ENCODE measurements at places on chromosomes 13 and 19.

DNA sequence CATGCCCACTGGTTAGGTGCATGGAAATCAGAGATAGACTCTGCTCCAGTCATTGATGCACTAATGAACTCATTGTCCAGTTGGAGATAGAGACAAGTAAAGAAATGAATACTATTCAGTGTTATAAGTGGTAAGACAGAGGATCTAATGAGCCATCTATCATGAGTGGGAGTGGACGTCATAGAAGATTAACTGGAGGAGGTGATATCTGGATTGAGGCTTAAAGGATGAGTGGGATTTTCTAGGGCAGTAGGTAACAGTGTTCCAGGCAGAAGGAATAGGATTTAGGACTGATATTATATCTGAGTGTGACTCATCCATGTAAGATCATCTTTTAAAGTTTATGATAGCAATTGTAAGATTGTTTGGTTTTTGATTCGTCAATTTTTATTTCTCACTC is 152.2 kb upstream of the CSNK1A1L start:
- no peak for DNase-seq

- DNase-seq = no peak
Measured at GRCh38 chr19:47168065-47168464, 37.4 kb downstream of the SAE1 start.

GRCh38 chr13:79637133-79637763 is 156.3 kb downstream of the NDFIP2 start:
- DNase-seq = no peak

GRCh38 chr13:20128459-20128931 is 32.4 kb downstream of the GJA3 start:
- no peak for DNase-seq

GRCh38 chr13:61700181-61700580 is 284.5 kb upstream of the PCDH20 start:
- no peak for DNase-seq

DNA sequence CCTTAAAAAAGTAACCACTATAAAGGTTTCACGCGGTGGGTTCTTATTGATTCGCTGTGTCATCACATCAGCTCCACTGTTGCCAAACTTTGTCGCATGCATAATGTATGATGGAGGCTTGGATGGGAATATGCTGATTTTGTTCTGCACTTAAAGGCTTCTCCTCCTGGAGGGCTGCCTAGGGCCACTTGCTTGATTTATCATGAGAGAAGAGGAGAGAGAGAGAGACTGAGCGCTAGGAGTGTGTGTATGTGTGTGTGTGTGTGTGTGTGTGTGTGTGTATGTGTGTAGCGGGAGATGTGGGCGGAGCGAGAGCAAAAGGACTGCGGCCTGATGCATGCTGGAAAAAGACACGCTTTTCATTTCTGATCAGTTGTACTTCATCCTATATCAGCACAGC is 30.6 kb downstream of the FGF9 start:
- no peak for DNase-seq

GRCh38 chr19:7913652-7914051 is 978 bp upstream of the TGFBR3L start:
- DNase-seq = no peak

GRCh38 chr19:44530777-44531176 is 1.3 kb upstream of the CEACAM20 start:
- DNase-seq = no peak

GRCh38 chr19:32171719-32172151 is 173.7 kb upstream of the ZNF507 start:
- DNase-seq = no peak

GRCh38 chr13:75440100-75440499 is 41.9 kb downstream of the TBC1D4 start:
- no peak for DNase-seq

DNA sequence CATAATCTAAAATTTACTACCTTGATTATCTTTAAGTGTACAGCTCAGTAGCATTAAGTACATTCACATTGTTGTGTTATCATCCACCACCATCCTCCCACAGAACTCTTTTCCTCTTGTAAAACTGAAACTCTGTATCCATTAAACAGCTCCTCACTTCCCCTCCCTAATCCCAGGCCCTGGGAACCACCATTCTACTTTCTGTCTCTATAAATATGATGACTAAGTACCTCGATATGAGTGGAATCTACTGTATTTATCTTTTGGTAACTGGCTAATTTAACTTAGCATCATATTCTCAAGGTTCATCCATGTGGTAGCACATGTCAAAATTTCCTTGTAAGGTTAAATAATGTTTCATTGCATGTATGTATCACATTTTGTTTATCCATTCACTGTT is 49.0 kb upstream of the POMP start:
- no peak for DNase-seq

DNA sequence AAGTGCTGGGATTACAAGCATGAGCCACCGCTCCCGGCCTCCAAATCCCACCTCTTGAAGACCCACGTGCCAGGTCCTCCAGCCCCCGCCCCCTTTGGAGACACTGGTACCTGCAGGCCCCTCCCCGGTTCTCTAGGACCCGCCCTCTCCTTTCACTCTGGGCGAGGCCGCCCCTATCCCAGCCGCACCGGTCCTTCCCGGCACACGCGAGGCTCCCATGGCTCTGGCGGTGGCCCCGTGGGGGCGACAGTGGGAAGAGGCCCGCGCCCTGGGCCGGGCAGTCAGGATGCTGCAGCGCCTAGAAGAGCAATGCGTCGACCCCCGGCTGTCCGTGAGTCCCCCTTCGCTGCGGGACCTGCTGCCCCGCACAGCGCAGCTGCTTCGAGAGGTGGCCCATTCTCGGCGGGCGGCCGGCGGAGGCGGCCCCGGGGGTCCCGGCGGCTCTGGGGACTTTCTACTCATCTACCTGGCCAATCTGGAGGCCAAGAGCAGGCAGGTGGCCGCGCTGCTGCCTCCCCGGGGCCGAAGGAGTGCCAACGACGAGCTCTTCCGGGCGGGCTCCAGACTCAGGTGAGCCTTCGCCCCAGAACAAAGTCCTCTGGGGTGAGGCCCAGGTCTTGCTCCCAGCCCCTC is at the start of gene CBLC:
TSS of gene CBLC (plus strand) at position 176 of the 633 bp plus-strand sequence. CDS start at position 218, 42 bp downstream.
- no peak for DNase-seq

DNA sequence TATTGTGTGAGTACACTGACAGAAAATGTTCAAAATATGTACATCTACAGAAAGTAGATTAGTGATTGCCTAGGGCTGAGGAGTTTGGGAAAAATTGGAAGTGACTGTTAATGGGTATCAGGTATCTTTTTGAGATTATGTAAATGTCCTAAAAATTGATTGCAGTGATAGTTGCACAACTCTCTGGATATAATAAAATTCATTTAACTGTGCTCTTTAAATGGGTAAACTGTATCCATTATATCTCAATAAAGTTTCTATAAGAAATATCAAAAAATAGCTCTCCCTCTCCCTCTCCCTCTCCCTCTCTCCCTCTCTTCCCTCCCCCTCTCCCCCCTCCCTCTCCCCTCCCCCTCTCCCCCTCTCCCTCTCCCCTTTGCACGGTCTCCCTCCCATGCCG is 9.4 kb upstream of the ZNF227 start:
- DNase-seq = no peak

GRCh38 chr13:98216711-98217285 is 39.7 kb upstream of the RNF113B start:
- DNase-seq = no peak

DNA sequence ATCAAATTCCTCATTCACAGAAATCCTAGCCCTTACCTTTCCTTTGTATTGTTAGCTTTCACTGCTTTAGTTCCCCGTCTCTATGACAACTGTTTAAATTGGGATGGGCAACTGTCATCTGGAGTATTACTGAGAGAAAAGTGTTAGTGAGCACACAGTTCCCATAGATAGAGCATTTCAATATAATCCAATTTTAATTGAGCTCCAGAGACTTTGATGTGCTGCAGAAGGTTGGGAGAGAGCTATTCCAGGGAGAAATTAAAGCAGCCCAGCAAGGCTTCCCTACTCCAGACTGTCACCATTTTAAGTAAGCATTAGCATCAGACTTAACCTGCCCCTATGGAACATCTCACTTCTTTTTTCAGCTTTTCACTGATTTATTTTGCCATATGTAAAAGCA is 55.0 kb upstream of the MAB21L1 start:
- no peak for DNase-seq

- DNase-seq = no peak
Measured at GRCh38 chr13:104592127-104592526, 1525.9 kb upstream of the SLC10A2 start.

GRCh38 chr13:113135281-113135760 is 12.7 kb downstream of the F10 start:
- no peak for DNase-seq

GRCh38 chr13:23672616-23673015 is 102.4 kb downstream of the TNFRSF19 start:
- DNase-seq = no peak

DNA sequence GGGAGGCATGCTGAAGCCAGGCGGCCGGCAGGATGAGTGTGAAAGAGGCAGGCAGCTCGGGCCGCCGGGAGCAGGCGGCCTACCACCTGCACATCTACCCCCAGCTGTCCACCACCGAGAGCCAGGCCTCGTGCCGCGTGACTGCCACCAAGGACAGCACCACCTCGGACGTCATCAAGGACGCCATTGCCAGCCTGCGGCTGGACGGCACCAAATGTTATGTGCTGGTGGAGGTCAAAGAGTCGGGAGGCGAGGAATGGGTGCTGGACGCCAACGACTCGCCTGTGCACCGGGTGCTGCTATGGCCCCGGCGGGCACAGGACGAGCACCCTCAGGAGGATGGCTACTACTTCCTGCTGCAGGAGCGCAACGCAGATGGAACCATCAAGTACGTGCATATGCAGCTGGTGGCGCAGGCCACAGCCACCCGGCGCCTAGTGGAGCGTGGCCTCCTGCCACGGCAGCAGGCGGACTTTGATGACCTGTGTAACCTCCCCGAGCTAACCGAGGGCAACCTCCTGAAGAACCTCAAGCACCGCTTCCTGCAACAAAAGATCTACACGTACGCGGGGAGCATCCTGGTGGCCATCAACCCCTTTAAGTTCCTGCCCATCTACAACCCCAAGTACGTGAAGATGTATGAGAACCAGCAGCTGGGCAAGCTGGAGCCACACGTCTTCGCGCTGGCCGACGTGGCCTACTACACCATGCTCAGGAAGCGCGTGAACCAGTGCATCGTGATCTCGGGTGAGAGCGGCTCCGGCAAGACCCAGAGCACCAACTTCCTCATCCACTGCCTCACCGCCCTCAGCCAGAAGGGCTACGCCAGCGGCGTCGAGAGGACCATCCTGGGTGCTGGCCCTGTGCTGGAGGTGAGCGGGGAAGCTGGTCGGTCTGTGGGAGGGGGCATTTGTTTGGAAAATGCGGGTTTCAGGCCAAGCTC is 26.4 kb downstream of the MYO9B start:
- no peak for DNase-seq

- DNase-seq = no peak
Measured at GRCh38 chr19:46180701-46181387, 32.8 kb downstream of the IGFL2 start.

DNA sequence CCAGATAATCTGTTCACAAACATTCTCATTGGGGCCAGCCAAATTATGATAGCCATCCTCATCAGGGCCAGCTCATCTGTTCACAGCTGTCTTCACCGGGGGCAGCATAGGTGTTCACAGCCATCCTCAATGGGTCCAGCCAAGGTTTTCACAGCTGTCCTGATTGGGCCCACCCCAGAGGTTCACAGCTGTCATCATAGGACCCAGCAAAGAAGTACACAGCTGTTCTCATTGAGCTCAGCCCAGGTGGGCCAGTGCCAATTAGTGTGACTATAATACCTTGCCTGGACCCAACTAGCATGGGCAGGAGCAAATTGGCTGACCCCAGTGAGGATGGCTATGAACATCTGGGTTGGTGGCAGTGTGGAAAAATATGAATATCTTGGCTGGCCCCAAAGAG is 1166.0 kb downstream of the UQCRFS1 start:
- DNase-seq = no peak

DNA sequence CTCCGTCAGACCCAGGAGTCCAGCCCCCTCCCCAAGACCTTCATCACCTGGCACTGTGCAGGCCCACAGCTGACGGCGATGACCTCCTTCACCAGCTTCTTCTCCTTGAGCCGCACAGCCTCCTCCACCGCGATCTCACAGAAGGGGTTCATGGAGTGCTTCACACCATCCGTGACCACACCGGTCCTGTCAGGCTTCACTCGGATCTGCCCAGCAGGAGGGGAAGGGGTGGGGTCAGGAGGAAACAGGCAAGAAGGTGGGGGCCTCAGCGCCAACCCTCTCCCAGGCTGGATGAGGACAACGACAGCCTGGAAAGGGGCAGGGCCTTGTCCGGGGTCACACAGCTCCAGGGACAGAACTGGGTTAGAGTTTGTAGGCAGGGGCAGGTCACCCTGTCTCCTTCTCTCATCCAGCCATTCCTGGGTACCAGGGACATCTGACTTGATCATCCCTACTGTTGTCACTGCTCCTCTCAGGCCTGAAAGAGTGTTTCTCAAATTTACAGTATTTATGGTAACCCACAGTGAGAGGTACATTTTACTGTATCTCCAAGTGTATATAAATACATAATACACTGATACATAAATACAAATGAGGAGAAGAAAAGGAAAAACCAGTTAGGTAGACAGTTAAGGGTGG is 12.0 kb downstream of the ETFB start:
- DNase-seq = no peak

DNA sequence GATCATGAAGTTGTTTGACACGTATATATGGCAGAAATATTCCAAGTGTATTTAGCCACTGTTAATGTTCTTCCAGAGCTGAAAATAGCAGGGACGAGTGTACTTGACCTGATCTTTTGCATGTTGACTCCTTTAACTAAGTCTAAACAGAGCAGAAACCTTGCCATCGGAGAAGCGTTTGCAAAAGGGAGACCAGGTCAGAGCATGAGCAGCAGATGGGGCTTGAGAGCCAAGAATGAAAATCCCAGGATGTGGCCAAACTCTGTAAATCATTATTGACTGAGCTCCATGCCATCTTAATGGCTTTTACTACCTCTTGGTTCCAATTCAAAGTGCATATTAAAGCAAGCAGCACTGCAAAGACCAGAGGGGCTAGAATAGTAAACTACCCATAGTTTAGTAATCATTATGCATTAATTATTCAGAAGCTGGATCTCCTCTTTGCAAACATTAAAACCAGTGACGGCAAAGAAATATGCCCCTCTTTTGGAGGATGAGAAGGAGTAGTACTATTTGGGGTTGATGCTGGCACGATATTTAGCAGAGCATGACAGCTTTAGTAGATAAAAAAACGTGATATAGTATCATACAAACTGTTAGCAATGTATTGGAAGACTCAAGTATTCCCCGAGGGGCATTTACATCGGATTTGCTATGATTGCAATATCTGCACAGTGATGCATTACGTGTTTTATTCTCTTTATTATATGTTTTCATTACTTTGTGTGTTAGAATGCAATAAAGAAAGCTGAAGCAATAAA is 55.7 kb downstream of the FAM216B start:
- no peak for DNase-seq

GRCh38 chr19:13539332-13539731 is 33.1 kb upstream of the CACNA1A start:
- DNase-seq = no peak

GRCh38 chr19:56142087-56142787 is 1.1 kb downstream of the ZNF444 start:
- DNase-seq = no peak

GRCh38 chr13:30340331-30341250 is 33.2 kb upstream of the KATNAL1 start:
- DNase-seq = no peak

GRCh38 chr13:111280681-111281585 is 39.5 kb upstream of the TEX29 start:
- no peak for DNase-seq

- DNase-seq = no peak
Measured at GRCh38 chr13:85313761-85314503, 485.3 kb downstream of the SLITRK6 start.

Data from stimulated activated CD4-positive, alpha-beta T cell treated with anti-CD3 and anti-CD28 coated beads, TNF-alpha, amount 100 ng/mL, for 48 hours (primary cell).